Activated naive CD8-positive, alpha-beta T cell treated with anti-CD3 and anti-CD28 coated beads, Interleukin-2, amount 50 U/mL, for 24 hours (primary cell): ENCODE measurements at places on chromosomes 6 and 20.

GRCh38 chr6:33727126-33727525 lies 15.6 kb upstream of the UQCC2 start:
- DNase-seq: no peak

GRCh38 chr6:11366183-11366933 lies 133.9 kb upstream of the NEDD9 start:
- peak; percentile 47 for DNase-seq

DNA sequence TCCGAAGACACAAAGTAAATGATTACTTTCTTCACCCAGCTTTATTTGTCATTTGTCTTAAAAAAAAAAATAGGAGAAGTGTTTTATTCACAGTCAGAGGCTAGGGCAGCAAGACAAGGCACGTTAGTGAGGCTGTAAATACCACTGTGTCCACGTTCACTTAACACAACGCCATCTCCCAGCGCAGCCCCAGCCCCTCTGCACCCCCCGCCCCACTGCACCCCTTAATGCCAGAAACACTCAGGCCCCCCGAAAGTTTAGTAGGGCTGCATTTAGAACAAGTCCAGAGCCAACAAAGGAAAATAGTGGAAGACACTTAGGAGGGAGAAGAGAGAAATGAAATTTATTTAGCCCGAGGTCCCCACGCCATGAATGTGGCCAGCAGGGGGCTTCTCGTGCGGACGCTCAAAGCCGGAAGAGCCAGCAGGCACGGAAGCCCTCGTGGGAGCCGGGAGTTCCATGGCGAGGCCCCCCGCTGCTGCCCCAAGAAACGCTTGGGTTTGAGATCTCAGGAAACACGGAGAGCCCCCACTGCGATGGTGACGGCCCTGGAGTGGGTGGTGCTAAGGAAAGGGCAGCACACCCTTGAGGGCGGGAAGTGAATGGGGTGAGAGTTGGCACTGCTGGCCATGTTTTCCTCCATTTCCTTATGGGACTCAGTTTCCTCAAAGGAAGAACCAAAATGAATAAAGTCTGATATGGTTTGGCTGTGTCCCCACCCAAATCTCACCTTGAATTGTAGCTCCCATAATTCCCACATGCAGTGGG lies 50.2 kb downstream of the IYD start:
- peak; percentile 71 for DNase-seq

DNA sequence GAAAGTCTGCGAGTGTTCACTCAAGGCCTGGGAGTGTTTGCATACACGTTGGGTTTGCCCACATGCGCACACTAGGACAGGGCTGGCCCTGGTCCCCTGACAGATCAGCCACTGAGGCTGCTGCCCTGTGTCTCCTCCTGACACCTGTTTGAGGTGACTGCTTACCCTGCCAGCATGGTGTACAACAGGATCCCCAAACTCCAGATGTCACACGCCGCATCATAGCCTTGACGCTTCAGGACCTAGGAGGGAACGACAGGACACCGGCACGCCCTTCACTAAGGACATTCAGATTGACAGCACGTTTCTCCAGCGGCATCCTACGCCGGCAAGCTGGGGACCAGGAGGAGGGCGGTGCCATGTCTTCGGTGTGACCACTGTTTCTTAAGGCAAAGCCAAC lies 37.0 kb upstream of the MPC1 start:
- no peak for DNase-seq

- no peak for DNase-seq
These were observed 220.3 kb downstream of the PREX1 start for GRCh38 chr20:48607544-48607865.

DNA sequence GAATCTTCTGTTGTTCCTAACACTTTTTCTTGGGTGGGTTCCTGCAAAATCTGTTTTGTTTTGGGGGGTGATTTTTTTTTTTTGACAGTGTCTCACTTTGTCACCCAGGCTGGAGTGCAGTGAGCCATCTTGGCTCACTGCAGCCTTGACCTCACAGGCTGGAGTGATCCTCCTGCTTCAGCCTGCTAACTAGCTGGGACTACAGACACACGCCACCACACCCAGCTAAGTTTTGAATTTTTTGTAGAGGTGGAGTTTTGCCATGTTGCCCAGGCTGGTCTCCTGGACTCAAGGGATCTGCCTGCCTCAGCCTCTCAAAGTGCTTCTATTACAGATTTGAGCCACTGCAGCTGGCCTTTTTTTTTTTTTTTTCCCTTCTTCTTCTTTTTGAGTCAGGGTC lies 60.5 kb upstream of the SNAP91 start:
- DNase-seq: no peak

DNA sequence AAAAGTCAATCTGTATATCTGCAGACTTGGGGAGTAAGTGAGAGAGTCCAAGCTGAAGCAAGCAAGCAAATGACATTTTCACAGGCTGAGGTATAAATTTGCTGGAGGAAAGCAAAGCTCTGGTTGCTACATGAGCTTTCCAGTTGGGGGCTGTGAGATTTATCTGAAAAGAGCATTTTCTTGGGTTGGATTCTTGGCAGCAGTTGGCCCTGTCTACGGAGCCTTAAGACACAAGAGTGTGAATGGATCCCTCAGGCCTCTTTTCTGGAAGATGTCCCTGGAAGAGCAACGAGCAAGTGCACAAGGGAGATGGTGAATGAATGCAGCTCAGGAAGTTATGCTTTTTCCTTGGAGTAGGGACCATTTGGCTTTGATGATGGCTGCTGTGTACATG lies 30.8 kb downstream of the ISM1 start:
- DNase-seq: no peak

GRCh38 chr20:16615199-16615598 lies 42.0 kb upstream of the KIF16B start:
- no peak for DNase-seq

GRCh38 chr20:37408302-37409193 lies 62.6 kb downstream of the SRC start:
- DNase-seq: no peak

GRCh38 chr20:32336918-32337347 lies 21.2 kb upstream of the ASXL1 start:
- DNase-seq: no peak

- no peak for DNase-seq
These were observed 33.5 kb downstream of the DYNLT1 start for GRCh38 chr6:158611039-158611438.

DNA sequence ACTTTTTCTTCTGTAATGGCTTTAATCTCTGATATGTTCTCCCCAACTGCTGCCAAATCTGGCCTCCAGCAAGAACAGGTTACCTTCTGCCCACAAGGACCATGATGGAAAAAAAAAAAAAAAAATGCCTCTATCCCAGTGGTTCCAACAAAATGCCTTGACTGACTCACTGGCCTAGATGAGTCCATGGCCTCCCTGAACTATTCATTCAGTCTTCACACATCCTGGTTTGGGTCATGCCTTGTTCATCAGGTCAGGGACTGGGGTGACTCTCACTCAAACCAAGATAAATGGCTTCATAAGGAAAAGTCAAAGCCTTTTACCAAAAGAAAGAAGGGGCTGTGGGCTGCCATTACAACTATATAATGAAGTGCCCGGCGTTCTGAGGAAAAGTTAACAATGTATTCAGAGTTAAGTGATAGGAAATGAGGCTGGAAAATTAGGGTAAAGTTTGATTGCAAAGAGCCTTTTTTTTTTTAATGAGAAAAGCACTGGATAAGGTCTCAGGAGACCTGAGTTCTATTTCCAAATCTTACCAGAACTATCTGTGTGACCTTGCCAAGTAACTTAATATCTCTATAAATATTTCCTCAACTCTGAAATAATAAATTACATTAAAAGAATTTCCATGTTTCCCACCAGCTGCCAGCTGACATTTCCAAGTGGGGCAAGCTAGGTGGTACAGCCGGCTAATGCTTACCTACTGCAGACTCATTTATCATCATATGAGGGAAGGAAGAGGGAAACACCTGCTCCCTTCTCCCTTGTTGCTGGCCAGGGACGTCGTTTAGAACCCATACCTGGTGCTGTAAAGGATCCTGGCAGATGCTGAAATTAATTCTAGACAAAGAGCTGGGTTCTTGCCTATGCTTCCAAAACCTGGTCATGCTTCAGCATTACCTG lies 380.0 kb upstream of the MARCKS start:
- no peak for DNase-seq

- no peak for DNase-seq
These were observed 63.2 kb downstream of the E2F3 start for GRCh38 chr6:20464847-20465246.

- DNase-seq: no peak
These were observed 838.2 kb downstream of the MAFB start for GRCh38 chr20:39850821-39851330.

- no peak for DNase-seq
These were observed 262.4 kb downstream of the PHF3 start for GRCh38 chr6:63897952-63898351.

- DNase-seq: no peak
These were observed 4.4 kb downstream of the PPP1R16B start for GRCh38 chr20:38809942-38810341.

- DNase-seq: no peak
These were observed 18.8 kb downstream of the ZKSCAN3 start for GRCh38 chr6:28368522-28368921.

- no peak for DNase-seq
These were observed 174.4 kb downstream of the COL19A1 start for GRCh38 chr6:70040766-70041165.

- no peak for DNase-seq
These were observed 109.4 kb downstream of the TBXT start for GRCh38 chr6:166058064-166058739.

DNA sequence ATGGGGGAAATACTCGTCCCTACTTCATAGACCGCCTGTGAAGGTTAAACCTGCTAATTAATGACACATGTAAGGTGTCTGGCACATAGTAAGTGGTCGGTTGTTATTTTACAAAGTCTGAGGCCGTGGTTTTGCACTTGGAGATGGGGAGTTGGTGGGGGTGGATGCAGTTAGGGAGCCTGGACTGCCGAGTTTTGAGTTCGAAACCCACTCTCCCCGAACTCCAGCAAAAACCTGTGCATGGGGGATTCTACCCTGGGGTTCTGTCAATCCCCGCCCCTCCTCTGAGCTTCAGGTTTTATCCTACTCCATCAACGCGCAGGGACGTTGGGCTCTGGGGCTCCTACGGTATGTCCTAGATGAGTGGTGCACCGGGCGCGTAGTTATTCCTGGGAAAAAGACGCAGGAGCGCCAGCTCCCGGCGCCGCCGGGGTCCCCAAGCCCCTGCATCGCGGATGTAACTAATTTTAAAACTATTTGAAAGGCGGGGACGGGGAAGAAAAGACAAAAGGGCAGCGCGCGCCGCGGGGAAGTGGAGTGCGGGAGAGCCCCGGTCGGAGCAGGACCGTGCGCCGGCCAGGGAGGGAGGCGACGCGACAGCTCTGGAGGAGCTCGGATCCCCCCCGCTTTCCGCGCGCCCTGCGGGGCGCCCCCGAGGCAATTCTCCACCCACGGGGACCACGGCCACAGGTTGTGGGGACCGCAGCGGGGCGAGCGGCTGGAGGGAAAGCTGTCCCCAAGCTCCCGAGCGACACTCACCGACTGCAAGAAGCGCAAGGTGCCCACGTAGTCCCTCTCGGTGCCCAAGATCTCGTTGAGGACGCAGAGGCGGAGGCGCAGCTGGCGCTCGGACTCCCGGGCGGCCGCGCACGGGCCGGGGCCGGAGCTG lies 672 bp downstream of the PREX1 start:
- DNase-seq: peak; percentile 54

DNA sequence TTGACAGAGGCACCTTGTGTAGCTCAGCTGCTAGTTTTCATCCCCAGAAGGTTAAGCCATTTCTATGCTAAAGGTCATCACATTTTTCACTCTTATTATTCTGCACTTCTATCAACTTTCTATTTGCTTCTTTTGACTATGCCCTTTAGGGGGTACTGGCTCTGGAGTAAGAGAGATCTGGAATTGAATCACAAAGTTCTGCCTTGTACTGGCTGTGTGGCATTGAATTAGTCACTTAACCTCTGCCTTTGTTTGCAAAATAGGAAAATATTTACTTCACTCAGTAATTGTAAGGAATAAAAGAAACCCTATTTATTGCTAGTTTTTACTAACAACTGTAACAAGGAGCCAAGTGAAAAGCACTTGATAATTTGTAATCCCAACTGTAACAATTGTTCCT lies 56.8 kb upstream of the MTRF1L start:
- no peak for DNase-seq

GRCh38 chr6:167647737-167648470 lies 178.8 kb upstream of the AFDN start:
- DNase-seq: no peak

DNA sequence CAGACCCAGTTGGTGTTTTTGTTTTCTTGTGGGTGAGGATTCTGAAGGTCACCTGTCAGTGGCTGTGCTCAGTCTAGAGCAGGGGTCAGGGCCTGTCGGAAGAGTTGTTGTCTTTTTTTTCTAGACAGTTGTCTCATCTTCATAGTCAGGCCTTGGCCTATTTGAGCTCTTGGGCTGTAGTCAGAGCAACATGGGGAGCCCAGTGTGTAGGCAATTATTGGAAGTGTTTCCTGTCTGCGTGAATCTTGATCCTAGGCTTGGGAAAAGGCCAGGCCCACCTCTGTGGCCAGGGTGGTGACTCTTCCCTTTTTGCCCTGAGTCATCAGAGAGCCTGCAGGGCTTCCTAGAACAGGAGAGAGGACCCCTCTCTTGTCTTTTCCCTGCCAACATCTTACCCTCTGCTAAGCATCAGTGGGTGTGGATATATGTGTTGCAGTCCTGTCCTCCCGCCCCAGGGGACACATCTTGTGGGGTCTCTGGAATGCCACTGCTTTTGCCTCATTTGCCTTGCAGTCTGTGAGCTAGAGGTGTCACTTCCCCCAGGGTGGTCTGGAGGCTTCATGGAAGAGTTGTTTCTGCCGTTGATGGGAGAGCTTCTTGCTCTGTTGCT lies 11.4 kb downstream of the TJAP1 start:
- no peak for DNase-seq

DNA sequence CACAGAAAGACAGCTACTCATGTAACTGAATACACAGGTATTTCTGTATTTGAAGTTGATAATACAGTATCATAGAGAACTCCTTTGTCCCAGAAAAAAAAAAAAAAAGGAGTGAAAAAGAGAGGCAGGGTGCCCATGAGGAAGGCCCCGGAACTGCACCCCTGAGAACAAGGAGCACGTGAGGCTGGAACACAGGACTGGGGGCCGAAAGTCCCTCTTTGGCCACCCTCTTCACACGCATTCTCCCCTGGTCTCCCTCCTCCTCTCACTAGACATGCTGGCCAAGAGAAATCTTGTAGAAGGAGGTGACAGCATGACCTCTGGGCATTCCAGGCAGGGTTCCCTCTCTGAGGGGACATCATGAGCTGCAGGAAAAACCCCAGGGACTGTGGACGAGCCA lies 62.7 kb upstream of the TRAF3IP2 start:
- no peak for DNase-seq
